Stimulated activated CD4-positive, alpha-beta T cell treated with anti-CD3 and anti-CD28 coated beads, Interleukin-2, amount 100 ng/mL, for 24 hours (primary cell): ENCODE measurements at places on chromosomes 3 and 15.

DNA sequence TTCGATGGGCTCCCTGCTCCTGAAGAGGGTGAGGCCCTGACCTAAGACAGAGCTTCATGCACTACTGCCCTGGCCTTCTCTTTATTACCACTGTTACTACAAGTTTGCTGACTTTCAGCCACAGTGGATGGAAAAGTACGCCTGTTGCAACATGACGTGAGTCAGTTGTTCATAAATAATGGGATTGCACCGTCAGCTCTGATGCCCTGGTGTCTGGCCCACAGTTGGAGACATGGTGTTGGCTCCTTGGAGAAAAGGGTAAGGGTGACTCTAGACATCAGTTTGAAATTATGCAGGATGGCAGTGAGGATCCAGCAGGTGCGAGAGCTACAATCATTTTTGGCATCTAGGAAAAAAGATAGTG, 5.5 kb downstream of the PAQR5 start:
- no peak for DNase-seq

GRCh38 chr3:196533260-196533681, 18.1 kb upstream of the SMCO1 start:
- DNase-seq: no peak

DNA sequence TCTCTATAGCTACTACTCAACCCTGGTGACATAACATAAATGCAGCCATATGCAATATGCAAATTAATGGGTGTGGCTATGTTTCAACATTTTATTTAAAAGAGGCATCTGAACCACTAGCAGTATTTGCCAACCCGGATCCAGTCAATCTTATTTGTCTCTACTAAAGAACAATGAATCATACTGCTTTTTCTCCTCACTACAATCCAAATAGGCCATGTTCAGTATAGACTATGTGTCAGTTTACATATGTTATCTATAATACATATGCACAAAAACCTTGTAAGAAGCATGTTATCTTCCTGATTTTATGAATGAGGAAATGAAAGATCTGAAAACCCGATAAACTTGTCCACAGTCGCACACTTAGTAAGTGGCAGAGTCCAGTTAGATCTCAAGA, 125.7 kb downstream of the STAG1 start:
- DNase-seq: no peak

DNA sequence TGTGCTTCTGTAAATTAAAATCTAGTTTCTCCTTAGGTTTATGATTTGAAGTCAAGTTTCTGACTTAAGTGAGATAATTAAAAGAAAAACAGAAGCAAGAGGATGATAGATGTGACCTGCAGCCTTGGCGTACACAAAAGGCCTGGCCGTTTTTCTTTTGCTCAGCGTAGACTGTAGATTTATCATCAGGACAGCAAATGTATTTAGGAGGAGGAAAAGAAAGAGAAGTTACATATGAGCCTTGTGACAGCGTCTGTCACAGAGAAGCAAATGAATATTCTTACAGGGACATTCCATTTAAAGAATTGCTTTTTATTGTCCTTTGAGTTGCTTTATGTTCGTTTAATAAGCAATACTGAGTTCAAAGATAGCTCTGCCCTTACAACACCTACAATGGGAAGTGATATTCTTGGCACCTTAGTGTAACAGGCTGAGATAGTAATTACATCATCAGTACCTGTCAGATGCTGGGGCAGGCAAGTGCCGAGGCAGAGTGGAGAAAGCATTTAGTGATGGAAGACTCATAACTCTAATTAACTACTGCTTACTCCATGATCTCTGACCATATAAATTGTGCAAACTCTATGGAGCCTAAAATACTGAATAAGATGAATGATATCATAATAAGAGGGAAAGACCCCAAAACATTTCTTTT, 311.5 kb downstream of the MFSD1 start:
- DNase-seq: no peak

DNA sequence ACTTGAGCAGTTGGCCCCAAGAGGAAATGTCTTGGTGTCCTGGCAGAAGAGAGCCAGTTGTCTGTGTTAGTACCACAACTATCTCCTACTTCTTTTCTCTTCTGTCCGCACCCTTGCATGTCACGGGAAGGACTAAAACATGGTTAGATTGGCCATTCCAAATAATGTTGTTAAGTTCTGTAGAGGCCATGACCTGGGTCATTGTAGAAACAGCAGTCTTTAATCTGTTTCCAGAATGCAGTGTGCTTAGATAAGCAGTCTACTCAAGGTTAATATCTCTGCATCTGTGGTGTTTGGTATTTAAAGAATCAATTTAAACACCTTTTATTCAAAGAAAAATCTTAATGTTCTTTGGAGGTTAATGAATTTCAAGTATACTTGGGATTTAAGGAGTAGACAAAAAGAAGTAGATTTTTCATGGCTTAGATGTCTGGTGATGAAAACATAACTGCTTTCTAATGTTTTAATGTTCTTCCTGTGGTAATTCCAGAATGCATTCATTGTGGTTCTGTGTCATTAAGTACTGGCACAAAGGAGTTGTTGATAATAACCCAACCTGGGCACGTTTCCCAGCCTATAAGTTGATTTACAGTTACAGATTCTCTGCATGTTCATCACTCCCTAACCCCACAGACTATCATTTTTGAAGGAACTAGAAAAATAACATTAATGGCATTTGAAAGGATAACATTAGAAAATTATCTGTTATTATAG, 58.9 kb downstream of the TMEM108 start:
- no peak for DNase-seq

DNA sequence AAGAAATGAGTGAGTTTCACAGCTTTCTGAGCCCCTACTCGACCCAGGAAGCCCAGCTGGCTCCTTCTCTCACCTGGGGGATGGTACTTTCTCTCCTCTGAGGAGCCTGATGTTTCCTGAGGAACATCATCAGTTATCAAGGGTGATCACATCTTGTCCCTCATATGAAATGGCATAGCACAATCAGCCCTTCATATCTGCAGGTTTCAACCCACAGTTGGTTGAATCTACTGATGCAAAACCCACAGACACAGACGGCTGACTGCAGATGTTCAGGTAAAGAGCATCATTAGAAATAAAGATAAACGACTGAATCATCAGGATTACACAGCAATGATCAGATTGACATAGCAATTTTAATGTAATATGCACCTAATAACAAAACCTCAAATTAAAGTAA, 93.6 kb upstream of the OSTN start:
- no peak for DNase-seq

GRCh38 chr3:66302288-66302687, 81.5 kb downstream of the SLC25A26 start:
- DNase-seq: peak; percentile 34

GRCh38 chr3:42351207-42351606, 59.2 kb downstream of the LYZL4 start:
- DNase-seq: no peak

- DNase-seq: no peak
These were observed 3.6 kb downstream of the CLEC3B start for GRCh38 chr3:45029661-45030060.

DNA sequence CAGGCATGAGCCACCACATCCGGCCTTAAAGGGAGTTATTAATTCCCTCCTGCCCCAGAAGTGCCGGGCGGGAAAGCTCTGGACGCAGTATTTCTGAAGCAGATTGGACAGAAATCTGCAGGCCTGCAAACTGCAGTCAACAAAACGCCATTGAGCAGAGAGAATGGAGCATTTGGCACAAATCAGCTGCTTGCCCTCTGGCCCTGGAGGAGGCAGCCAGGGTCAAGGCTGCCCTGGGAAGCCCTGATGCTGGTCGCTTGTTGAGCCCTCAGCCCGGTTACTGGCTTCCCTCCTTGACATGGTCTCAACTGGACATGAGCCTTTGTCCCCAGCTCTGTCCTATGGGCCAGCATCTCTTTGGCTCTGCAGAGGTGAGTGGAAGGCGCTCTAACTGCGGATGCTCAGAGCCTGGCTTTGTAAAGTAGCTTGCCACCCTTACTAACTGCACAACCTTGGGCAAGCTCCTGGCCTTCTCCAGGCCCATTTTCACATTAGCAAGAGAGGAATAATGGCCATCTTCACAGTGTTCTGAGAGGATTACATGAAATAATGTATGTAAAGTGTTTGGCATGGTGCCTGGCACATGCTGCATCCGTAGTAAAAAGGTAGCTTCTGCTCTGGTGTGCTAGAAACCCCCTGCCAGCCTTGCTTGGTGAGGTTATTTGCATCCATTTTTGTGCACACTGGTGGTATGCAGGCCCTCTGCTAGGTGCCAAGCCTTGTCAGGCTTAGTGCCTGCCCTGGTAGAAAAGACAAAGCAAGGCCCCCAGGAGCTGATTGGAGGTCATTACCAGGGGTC, 4.1 kb downstream of the SEMA4B start:
- no peak for DNase-seq

DNA sequence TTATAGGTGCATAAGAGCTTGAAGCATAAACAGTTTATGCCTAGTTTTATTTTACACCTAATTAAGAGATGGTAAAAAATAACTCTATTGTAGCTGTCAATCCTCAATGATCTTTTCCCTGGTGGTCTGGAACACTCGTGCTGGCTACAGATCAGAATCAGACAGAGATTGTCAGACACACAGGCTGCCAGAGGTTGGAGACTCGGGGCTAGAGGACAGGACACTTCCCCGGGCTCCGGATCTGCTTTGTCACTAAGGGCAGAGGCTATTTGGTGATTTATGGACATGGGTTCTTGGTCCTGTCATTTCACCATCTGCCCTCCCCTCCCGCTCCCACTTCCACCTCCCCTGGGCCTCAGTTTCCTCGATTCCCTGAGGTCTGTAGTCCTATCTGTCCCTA, 16.5 kb upstream of the FAM174B start:
- DNase-seq: no peak

DNA sequence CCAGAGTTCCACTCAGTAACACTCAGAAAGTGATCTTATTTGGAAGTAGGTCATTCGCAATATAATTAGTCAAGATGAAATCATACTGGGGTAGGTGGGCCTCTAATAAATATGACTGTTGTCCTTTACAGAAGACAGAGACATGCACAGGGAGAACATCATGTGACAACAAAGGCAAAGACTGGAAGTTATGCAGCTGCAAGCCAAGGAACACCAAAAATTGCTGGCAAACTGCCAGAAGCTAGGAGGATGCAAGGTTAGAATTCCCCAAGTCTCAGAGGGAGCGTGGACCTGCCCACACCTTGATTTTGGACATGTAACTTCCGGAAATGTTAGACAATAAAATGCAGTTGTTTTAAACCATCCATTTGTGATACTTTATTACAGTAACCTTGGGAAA, 471.5 kb upstream of the AGTR1 start:
- DNase-seq: no peak

- no peak for DNase-seq
These were observed 25.7 kb upstream of the GSK3B start for GRCh38 chr3:120119846-120120510.

DNA sequence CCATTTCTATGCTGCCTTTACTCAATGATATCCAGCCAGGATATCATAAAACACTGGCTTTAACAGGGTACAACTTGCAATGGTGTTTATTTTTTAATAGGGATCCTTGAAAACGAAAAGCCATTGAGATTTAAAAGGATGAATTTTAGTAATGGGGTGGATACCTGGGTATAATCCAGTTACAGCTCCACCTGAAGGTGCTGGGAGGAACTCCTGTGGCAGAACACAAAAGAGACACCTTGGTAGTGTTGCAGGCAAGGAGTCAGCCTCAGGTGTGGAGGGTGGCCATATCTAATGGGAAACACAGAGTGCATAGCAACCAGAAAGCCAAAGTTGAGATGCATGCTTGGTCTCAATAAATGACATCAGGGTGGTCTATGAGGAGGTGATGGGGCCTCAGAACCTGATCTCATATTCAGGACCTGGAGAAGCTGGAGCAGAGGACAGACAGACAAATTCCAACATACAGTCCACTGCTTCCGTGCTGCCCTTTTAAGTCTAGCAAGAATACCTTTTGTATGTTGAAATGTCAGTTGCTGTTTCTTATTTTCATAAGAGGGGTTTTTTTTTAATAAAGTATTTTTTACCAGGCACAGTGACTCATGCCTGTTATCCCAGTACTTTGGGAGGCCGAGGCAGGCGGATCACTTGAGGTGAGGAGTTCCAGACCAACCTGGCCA, 12.0 kb upstream of the PAQR9 start:
- DNase-seq: no peak

DNA sequence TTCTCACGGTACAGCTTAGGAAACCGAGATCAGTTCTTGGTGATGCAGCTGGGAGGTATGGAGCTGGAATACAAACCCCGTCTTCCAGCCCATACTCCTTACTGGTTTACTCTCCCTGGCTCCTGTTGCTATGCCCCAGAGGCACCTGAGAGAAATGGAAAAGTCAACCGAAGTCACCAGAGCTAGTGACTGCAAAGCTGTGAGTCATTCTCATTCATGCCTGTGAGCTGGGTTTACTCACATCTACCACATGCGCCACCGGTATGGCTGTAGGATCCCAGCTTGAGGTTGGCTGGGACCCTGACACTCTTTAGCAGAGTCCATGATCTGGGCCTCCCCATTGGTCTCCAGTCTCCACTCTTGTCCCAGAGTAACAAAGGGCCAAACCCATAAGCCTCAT, 111.5 kb upstream of the ETV5 start:
- no peak for DNase-seq

- DNase-seq: no peak
These were observed 98.9 kb downstream of the APBA2 start for GRCh38 chr15:28984421-28985315.

DNA sequence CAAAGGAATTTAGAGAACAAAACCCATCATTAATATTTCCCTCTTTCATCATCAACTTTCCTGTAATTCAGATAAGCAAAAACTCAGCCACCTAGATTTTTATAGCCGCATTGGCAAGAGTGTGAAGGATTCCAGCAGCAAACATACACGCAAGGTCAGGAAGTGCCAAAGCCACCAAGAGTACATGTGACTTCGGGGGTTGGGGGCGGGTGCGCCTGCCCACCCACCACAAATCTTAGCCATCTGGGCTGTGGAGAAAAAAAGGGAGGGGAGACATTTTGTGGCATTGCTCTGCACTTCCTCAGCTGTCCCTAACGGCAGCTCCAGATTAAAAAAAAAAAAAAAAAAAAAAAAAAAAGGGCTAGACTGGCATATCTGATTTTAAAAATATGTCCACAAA, 148.4 kb downstream of the TNIK start:
- no peak for DNase-seq

- DNase-seq: no peak
These were observed 1.3 kb downstream of the P2RY1 start for GRCh38 chr3:152836269-152836668.
